NB4 (cell line): ENCODE measurements at places on chromosomes 3 and 15.

- no peak for DNase-seq
Measured at GRCh38 chr3:114506591-114507300, 212.9 kb downstream of the TIGIT start.

GRCh38 chr3:12995389-12996180 is 77.6 kb downstream of the IQSEC1 start:
- peak; percentile 78 for DNase-seq

GRCh38 chr3:150451329-150452048 is 43.4 kb downstream of the TSC22D2 start:
- peak; percentile 4 for DNase-seq

GRCh38 chr3:115428841-115429240 is 194.5 kb upstream of the GAP43 start:
- DNase-seq = no peak

- DNase-seq = no peak
Measured at GRCh38 chr3:183293966-183294365, 40.9 kb downstream of the B3GNT5 start.

- DNase-seq = peak; percentile 92
Measured at GRCh38 chr3:171986176-171986575, 53.2 kb upstream of the FNDC3B start.

DNA sequence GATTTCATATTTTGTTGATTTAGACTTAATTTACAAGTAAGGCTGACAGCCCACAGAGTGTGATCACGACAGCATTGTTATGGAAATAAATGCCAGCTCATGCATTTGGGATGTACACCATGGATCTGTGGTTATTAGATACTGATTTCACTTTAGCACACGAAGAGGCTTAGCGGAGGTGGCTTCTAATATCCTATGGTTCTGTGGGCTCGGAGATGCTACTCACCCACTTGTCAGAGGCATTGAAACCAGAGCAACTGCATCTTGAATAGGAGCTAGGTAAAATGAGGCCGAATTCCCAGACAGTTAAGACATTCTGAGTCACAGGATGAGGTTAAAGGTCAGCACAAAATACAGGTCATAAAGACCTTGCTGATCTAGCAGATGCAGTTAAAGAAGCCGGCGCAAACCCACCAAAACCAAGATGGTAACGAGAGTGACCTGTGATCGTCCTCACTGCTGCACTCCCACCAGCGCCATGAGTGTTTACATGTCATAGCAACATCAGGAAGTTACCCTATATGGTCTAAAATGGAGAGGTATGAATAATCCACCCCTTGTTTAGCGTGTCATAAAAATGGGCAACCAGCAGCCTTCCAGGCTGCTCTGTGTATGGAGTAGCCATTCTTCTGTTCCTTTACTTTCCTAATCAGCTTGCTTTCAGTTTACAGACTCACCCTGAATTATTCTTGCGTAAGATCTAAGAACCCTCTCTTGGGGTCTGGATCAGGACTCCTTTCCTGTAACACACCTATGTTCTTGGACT is 117.5 kb downstream of the PGPEP1L start:
- DNase-seq = peak; percentile 29

DNA sequence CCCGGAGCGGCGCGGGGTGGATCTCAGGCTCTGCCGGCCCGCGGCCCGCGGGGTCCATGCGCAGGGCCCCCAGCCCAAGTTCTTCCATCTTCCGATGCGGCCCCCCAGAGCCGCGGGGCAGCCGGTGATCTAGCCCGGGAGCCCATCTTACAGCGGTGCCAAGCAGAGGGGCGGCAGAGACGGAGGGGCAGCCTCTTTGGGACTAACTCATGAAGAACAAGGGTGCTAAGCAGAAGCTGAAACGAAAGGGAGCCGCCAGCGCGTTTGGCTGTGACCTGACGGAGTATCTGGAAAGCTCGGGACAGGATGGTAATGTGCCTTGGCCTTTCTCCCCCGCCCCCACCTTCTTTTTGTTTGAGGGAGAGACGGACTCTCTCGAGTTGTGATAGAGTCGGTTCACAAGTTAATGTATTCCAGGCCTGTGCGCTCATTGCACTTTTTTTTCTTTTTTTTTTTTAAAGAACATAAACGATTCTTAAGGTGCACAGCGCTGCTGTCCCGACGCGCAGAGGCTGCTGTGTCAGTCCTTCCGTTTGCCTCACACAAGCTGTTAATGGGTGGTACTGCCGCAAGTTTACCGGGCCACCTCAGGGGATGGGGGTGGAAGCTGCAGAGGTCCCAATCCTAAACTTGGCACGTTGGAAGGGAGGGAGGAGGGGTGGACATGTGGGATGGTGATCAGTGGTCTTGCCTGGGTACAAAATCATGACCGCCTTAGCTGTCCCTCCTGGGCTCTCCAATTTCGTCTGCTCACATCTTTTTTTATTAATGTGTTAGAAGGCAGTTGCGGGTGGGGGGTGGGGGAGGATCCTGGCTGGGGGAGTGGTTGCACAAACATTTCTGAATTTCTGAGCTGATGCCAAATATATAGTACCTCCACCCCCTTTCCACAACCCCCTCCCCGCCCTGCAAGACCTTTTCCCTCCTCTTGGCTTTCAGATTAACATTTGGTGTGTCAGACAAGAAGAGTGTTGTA is 801 bp downstream of the ARHGAP31 start:
- peak; percentile 61 for DNase-seq

GRCh38 chr3:61872077-61872706 is 310.8 kb downstream of the PTPRG start:
- no peak for DNase-seq

GRCh38 chr3:177563792-177564191 is 366.5 kb upstream of the TBL1XR1 start:
- DNase-seq = no peak

- no peak for DNase-seq
Measured at GRCh38 chr15:67115586-67115969, 50.2 kb downstream of the SMAD3 start.

DNA sequence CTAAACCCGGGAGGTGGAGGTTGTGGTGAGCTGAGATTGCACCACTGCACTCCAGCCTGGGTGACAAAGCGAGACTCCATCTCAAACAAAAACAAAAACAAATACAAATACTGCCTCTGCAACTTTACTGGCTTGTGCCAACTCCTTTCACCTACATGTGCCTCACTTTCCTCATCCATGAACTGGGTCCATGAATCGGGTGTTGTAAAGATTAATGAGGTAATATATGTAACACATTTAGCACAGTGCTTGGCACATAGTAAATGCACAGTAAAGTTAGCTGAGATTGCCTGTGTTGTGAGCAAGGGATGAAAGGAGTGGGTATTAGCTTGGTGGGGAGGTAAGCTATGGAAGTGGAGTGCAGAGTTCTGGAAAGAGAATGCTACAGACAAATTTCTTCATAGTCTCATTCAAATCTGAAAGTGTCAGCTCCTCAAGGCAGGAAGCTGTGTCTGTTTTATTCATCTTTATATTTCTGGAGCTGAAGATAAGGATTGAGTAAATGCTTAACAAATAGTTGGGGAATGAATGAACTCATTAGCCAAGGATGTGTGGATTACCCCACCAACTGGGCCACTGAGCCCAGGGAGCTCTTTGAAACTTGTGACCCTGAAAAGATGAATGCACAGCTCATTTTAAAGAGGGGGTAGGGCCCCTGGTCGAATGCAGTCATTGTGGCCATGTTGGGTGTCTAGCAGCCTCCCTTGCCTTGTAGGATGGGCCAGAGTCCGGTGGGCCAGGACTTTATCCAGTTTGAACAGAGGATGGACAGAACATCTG is 7.7 kb upstream of the CDCP1 start:
- no peak for DNase-seq

GRCh38 chr3:50417637-50418033 is 58.3 kb upstream of the TMEM115 start:
- DNase-seq = peak; percentile 37

DNA sequence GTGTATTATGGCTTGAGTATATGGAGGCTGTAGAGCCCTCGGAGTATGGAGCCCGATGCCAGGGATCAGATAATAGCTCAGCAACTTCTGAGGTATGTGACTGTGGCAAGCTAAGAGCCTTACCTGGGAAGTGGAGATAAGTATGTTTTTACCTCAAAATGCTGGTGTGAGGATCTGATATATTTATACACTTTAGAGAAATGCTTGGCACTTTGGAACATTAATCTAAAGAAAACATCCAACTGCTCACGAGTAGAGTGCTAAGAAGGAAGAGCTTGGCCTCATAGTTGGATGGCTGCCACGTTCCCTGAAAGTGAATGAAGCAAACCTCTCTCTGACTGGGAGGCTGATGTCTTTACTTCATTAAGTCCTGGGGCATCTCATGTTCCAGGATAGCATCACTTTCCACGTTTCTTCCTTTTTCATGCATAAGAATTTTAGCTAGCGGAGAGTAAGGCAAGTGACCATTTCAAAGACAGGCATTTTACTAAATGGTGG is 58.9 kb upstream of the GOLGA8J start:
- DNase-seq = no peak

- DNase-seq = no peak
Measured at GRCh38 chr15:37137221-37137620, 36.9 kb upstream of the MEIS2 start.

- no peak for DNase-seq
Measured at GRCh38 chr3:185402561-185402960, 39.6 kb downstream of the MAP3K13 start.

DNA sequence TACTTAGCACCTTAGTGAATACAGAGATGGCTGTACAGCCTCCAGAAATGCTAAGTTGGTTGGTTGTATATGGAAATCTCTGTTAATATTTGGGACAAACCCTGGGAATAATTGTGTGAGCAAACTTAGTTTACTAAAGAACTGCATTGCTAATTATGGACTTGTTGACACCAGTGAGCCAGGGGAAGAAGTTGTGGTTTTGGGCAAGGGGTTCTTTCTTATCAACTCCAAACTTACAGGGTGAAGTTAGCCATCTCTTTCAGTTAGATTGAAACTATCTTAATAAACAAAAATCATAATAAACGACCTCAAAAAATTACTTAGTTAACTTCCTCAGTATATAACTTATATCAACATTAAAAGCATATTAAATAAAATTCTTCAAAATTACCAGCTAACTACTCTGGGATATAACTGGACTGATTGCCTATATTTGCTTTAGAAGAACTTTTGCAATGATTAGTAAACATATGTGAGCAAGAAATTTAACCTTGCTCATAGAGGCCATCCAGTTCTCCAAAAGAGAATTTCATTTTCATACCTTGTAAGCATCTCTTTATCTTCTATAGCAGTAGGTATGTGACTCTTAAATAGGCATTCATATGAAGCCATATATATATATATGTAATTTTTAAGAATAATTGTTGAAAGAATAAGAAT is 24.7 kb downstream of the MBNL1 start:
- no peak for DNase-seq

GRCh38 chr15:59247364-59247763 is 40.7 kb downstream of the LDHAL6B start:
- peak; percentile 60 for DNase-seq

DNA sequence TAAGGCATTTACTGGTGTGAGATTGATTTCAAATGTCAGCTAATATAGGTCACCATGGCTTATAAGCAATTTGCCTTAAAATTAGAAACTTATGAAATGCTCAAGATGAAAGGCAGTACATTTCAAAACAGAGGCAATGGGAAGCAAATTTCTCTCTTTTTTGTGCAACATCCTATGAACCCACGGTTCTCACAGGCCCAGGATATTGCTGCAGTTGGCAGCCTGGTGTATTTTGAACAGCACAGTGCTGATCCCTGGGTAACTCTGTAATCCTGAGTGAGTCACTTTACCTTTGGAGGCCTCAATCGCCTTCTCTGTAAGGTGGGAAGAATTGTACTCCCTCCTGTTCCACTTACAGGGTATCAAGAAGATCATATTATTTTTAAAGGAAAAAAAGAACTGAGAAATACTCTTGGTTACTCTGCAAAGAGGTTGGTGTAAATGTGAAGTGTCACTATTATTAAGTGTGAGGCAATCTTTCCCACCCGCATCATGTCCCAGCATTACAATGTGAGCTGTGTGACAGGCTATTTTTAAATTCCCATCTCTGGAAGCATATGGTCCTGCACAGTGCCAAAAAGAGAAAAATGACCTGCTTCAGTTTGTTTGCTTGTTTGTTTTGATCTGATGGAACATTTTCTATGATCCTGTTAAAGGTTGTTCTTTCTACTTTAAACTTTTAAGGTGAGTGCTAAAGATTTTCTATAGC is 190.1 kb upstream of the LPP start:
- peak; percentile 48 for DNase-seq

DNA sequence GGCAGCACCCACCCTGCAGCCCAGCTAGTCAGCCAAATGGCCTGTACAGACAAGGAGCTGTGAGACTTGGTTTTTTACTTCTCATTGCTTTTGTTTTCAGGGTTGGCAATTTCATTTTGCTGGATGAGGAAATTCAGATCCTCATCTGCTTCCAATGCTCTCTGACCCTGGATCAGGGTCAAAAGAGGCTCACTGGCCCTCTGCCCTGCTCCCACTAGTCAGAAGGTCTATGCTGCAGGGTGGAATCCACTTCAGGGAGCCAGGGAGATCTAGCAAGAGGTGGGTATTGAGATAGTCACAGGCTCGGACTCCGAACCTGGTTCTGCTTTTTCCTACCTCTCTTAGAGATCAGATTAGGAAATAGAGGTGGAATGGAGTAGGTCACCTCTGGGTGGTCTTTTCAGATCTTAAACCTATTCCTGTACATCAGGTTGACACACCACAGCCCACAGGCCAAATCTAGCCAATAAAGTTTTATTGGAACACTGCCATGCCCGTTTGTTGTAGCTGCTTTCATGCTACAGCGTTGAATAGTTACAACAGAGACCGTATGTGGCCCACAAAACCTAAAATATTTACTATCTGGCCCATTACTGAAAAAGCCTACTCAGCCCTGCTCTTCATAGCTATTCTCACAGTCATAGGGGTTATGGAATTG is 26.4 kb upstream of the GLCE start:
- no peak for DNase-seq

DNA sequence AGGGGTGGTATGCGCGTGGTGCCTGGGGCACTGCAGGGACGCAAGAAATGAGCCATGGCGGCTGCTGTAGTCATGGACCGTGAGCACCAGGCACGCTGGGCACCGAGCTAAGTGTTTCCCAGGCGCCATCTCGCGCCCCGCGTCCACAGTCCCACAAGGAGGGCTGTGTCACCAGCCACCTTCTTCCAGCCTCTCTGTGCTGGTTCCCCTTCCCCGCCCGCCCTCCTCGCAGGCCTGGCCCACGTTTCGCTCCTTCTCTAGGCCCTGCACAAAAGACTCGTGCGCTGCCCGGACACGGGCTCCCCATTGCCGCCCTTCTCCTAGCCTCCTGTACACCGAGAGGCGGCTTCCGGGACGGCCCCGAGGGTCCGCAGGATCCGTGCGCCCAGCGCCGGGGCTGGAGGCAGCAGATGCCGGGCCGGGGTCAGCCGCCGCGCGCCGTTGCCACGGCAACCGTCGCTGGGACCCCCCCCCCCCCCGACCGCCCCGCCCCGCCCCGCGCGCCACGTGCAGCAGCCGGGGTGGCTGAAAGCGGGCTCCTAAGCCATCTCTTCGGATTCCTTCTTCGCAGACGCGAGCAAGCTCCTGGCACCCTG is 113.4 kb downstream of the SRGAP3 start:
- DNase-seq = no peak

DNA sequence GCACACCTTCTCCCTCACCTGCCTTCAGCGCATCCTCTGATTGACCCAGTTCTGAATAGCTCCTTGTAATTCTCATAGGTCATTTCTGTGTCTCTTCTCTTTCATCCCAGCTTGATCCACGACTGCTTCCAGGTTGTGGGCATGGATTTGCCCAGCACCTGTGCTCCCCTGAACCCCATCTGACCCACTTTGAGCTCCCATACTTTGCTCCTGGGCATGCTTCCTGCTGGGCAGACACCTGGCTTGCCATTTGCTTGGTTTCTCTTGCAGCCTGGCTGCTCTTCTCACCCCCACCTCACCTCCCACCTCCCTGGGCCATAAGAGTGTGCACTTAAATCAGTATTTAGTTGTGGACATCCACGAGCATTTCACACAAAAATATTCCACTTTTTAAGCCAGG is 635.5 kb downstream of the TBL1XR1 start:
- no peak for DNase-seq

- DNase-seq = no peak
Measured at GRCh38 chr3:107970993-107971580, 119.7 kb downstream of the CD47 start.
